ENCODE measurements at places on chromosomes 5 and 9. TPM values are rescaled to one million over a fixed set of nuclear protein-coding genes. Genes with fewer than 3 reads are reported as not detected.

DNA sequence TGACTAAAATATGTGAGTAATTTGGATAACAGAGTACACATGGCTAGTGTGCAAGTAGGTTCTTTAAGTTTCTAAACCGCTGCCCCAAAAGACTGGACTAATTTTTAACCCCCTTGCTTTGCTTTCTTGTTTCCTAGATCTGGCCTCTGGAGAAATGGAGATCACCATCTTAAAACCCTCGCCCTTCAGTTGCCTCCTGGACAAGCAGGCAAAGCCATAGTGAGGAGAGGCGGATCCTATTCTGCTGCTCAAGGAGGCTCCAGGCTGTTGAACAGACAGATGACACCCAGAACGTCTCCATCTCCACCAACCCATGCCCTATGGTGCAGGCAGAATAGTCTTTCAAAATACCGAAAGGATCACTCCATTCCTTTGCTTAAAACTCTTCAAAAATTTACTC lies 28.6 kb upstream of the ALDH1A1 start:
- no peak for ATAC-seq

DNA sequence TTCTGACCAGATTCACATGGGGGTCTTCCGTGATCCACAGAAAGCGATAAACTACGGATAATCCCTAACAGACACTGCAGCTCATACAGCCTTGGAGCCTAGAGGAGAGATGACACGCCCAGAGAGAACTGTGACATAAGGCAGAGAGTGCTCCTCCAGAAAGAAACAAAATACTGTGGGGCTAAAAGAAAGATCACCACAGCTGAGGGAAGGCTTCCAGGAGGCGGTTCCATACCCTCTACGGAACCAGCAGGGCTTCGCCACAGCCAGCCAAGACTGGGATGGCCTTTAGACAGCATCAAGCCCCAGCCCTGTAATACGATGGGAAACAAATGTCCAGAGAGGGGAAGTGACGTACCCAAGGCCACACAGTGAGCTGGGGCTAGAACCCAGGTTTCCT lies 19.3 kb downstream of the GPX3 start:
- no peak for ATAC-seq

DNA sequence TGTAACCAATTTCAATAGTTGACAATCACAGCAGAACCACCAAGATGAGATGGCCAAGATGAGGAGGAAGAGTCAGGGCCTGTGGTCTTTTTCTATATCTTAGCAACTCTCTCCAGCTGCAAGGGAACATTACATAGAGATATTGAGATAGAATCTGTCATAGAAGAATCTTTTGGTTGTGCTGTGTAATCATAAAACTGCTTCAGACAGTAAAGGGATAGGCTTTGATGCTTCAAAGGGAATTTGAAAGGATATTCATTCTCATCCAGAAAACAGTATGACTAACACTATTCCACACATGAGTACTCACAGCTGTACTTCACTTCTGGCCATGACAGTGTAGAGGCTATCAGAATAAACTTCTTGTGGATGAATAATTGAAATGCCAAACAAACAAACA lies 145.9 kb downstream of the YIPF5 start:
- no peak for ATAC-seq

The TAS2R1 gene
- total RNA-seq: not detected

- ATAC-seq: no peak
Observed at GRCh38 chr9:100521282-100521681, 48.3 kb downstream of the TMEFF1 start.

The TNIP1 gene
- total RNA-seq: 74.2 TPM

DNA sequence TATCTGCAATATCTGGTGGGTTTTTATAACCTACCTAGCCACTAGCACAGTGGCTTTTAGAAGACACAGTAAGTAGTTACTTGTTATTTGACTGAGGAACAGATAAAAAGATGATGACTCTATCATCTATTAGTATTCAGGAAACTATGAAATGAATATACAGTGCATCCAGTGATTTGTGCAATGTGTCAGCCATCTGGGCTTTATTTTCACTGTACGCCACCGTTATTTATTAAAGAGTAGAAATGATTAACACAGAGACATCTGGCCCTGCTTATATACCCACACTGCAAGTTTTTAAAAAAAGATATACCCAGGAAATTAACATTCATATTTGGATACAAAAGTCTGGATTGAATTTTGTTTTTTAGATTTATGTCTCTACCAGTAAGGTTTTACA lies 408.4 kb downstream of the PDE4D start:
- ATAC-seq: no peak

DNA sequence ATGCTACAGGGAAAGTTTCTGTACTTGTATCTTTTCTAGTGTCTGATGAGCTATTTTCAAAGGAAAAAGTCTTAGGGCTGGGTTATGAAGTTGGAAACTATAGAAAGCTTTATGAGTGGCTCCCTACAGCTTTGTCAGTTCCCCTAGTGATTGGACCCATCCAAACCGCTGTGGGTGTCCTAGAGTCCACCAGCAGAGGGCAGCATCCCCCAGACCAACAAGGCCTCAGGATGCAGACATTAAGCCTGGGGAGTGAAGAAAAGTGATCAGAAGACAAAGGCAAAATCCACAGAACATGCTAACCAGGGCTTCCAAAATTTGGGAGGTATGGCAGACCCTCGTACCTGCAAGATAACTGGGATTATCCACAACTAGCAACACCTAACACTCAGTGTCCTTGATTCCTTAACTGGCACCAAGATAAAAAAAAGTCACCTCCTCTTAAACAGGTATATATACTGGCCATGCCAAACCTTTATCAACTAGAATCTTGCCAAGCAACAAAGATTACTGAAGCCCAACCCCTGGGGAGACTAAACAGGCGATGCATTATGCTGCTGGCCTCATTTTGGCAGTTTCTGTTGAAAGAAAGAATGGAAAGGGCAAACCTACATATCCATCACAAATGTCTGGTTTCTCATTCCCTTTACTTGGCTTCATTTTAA lies 110.4 kb upstream of the NR5A1 start:
- ATAC-seq: peak; percentile 58

GRCh38 chr5:149598966-149599365 lies 17.7 kb downstream of the ARHGEF37 start:
- ATAC-seq: no peak

- ATAC-seq: no peak
Observed at GRCh38 chr9:122131401-122132001, 28.1 kb downstream of the NDUFA8 start.

The DEPDC1B gene
- 0.62 TPM for total RNA-seq

The DUSP1 gene
- total RNA-seq: 488 TPM

- no peak for ATAC-seq
Observed at GRCh38 chr5:80937584-80938356, 22.4 kb upstream of the RASGRF2 start.

The LVRN gene
- 5.5 TPM for total RNA-seq

DNA sequence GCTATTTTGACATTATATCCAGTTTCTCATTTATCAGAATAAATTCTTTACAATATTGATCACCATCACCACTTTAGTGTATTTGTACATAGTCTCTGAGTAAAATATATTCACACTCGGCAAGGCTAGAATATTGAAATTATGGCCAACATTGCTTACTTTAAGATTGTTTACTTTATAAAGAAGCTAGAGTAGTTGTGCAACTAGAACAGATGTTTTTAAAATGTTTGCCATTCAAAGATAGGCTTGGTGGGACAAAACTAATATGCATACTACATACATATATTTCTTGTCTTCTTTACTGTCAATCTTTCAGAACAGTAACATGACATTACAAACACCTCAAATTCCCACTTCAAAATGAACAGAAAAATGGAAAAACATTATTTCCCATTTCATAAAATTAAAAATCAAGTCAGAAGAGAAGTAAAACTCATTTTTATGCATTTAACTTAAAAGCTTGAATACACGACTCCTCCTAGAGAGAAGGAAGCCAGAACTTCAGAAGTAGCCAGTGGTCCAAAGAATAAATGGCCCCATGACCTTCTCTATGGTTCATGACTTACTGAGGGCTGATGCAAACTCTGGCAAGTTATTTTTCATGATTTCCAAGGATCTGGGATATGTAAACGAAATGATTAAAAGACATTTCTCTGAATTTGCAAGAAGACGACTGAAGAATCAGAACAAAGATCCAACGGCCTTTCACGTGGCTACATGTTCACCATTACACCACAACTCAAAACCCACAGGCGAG lies 14.1 kb downstream of the MTX3 start:
- no peak for ATAC-seq

- no peak for ATAC-seq
Observed at GRCh38 chr5:147670815-147671214, 111.7 kb downstream of the JAKMIP2 start.

- ATAC-seq: no peak
Observed at GRCh38 chr5:38099205-38100168, 158.9 kb upstream of the EGFLAM start.

DNA sequence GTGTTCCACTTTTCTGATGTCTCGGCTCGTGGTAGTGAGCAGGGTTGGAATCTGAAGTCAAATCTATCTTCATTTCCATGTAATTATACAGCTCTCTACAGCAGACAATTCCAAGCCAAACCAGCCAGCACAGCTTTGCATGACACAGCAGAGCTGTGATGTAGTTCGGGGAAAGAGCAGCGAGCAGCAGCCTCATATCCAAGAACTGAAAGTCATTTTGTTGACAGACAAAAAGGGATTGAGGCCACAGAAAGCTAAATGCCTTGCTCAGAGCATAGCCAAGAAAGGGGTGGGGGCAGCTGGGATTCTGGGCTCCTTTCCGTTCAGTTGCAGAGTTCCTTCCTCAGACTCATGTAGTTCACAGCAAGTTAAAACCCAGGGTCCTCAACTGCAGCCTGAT lies 32.1 kb downstream of the LCP2 start:
- ATAC-seq: peak; percentile 88

The PCDHGB1 gene
- 2.0 TPM for total RNA-seq

DNA sequence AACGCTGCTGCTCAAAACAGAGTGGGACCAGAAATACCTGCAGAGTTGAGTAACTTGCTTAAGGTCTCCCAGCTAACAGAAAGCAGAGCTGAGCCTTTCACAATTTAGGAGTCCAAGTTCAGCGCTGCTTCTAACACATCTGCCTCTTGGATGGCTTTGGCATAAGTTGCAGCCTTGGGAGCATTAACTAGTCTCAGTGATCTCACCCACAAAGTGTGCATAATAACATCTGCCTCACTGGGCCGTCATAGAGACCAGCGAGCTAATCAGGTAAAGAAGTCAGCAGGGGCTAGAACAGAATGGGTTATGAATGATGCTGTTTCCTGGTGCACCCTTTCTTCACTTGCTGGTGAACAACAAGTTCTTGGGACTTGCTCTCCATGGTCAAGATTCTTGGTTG lies 36.5 kb downstream of the WWC1 start:
- no peak for ATAC-seq

The IFNA2 gene
- not detected for total RNA-seq

- ATAC-seq: peak; percentile 7
Observed at GRCh38 chr9:128141604-128142003, 7.6 kb upstream of the LCN2 start.

DNA sequence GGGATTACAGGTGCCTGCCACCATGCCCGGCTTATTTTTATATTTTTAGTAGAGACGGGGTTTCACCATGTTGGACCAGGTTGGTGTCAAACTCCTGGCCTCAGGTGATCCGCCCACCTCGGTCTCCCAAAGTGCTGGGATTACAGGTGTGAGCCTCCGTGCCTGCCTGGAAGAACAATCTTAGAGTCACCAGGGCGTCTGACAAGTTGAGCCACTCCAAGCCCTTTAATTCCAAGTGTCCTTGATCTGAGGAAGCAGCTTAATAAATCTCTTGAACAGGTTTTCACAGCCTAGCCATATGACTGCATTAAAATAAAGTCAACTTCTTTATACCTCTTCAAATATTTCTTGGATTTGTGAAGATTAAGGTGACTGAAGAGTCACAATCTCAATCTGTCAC lies 31.5 kb downstream of the SLC44A1 start:
- no peak for ATAC-seq

- ATAC-seq: no peak
Observed at GRCh38 chr5:38831909-38832308, 13.9 kb upstream of the OSMR start.

The PAEP gene
- total RNA-seq: not detected

The GPR151 gene
- total RNA-seq: not detected

GRCh38 chr9:38257626-38258215 lies 134.8 kb upstream of the ALDH1B1 start:
- ATAC-seq: no peak

The NPR3 gene
- 1.6 TPM for total RNA-seq

GRCh38 chr9:99057665-99058625 lies 47.0 kb upstream of the TGFBR1 start:
- peak; percentile 34 for ATAC-seq

Data from gastroesophageal sphincter (tissue), 4 donors.